ENCODE measurements at places on chromosomes 16 and 17. TPM values are rescaled to one million over a fixed set of nuclear protein-coding genes. Genes with fewer than 3 reads are reported as not detected.

DNA sequence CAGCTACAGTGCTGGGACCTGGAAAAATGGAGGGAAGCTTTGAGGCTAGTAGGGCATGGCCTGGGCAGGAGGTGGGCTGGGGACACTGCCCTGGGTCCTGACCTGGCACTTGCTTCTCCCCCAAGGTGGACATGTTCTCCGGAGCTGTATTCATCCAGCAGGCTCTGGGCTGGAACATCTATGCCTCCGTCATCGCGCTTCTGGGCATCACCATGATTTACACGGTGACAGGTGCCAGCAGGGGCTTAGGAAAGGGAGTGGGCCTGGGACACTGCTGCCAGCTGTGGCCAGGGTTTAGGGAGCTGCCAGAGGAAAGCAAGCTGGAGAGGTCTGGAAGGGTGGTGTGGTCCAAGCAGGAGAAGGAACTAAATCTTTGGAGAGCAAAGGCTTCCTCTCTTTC is 3.1 kb downstream of the SLC5A2 start:
- no peak for DNase-seq

GRCh38 chr16:9112166-9112843 is 20.9 kb downstream of the HAPSTR1 start:
- no peak for DNase-seq

GRCh38 chr16:70772493-70772892 is 28.5 kb downstream of the VAC14 start:
- no peak for DNase-seq

DNA sequence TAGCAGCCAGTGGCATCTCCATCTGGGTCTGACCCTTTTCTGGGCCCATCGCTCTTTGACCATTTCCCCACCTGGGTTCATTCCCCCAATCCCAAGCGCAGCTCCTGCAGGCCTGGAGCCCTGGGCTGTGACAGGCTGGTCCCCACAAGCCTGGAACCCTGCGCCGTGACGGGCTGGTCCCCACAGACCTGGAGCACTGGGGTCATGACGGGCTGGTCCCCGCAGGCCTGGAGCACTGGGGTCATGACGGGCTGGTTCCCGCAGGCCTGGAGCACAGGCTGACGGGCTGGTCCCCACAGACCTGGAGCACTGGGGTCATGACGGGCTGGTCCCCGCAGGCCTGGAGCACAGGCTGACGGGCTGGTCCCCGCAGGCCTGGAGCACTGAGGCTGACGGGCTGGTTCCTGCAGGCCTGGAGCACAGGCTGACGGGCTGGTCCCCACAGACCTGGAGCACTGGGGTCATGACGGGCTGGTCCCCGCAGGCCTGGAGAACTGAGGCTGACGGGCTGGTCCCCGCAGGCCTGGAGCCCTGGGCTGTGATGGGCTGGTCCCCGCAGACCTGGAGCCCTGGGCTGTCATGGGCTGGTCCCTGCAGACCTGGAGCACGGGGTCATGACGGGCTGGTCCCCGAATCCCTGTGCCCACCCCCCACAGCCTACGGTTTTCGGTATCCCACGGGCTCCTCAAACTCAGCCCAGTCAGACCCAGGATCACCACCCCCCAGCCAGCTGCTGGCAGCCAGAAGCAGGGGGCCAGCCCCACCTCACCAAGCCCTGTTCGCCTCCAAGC is 16.6 kb downstream of the TMC6 start:
- DNase-seq, result no peak

GRCh38 chr16:55832773-55833691 is at the start of gene CES1:
CES1 (minus strand) TSS chr16:55833096; CDS start chr16:55833055, 41 bp downstream.
- peak; percentile 91 for DNase-seq

DNA sequence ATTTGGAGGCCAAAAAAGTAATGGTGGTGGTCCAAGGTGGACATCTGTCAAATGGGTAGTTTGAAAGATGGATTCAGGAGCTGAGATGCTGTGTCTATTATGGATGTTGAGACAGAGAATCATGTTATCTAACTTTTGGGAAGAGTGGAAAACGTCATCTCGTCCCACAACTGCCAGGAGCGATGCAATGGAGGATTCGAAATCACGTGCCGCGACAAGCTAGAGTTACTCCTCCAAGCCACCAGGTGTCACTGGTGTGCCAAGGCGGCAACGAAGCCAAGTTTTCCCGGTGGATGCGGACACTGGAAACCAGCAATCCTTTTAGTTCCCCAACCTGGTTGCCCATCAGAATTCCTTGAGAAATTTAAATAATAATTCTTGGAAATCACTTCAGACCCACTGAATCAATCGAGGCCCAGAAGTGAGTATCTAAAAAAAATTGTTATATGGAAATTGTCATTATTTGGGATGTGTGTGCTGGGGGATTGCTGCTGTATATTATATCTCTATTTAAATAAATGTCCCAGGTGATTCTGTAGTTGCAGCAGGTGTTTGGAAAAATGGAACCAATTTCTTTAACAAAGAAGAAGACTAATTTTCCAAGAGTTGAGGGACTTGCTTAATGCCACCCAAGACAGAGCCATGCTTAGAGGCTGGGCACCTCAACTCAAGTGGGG is 206.1 kb downstream of the HAPSTR1 start:
- no peak for DNase-seq

DNA sequence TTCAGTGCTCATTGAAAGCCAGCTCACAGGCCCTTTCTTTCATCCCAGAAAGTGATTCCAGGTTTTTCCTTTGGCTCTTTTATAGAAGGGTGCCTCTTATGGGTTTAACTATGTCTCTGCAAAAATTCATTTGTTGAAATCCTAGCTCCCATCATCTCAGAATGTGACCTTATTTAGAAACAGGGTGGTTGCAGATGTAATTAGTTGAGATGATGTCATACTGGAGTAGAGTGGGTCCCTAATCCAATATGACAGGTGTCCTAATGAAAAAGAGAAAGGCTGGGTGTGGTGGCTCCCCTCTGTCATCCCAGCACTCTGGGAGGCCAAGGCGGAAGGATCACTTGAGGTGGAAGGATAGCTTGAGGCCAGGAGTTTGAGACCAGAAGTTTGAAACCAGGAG is 64.2 kb upstream of the FAM20A start:
- no peak for DNase-seq

DNA sequence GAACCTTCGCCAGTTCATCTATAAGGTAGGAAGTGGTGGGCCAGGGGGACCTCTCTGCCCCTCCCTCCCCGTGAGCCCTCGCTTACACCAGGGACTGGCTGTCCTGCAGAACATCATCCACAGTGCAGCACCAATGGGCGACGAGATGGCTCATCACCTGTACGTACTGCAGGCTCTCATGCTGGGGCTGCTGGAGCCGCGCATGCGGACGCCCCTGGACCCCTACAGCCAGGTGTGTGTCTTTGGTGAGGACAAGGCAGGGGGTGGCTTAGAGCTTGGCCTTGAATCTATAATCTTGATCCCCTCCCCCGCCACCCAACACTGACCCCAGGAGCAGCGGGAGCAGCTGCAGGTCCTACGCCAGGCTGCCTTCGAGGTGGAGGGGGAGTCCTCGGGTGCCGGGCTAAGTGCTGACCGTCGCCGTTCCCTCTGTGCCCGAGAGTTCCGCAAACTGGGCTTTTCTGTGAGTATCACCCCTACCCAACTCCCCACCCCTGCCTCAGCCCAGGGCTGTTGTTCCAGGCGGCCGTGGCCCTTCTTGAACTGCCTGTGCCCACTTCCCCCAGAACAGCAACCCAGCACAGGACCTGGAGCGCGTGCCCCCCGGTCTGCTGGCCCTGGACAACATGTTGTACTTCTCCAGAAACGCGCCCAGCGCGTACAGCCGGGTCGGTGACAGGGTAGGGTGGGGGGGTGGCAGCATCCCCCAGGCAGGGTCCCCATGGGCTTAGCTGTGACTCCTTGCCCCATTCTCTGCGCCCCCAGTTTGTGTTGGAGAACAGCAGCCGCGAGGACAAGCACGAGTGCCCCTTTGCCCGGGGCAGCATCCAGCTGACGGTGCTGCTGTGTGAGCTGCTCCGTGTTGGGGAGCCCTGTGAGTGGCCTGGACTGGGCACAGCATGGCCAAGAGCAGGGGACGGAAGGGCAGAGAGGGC is 2.7 kb downstream of the ELMO3 start:
- DNase-seq, result peak; percentile 67

DNA sequence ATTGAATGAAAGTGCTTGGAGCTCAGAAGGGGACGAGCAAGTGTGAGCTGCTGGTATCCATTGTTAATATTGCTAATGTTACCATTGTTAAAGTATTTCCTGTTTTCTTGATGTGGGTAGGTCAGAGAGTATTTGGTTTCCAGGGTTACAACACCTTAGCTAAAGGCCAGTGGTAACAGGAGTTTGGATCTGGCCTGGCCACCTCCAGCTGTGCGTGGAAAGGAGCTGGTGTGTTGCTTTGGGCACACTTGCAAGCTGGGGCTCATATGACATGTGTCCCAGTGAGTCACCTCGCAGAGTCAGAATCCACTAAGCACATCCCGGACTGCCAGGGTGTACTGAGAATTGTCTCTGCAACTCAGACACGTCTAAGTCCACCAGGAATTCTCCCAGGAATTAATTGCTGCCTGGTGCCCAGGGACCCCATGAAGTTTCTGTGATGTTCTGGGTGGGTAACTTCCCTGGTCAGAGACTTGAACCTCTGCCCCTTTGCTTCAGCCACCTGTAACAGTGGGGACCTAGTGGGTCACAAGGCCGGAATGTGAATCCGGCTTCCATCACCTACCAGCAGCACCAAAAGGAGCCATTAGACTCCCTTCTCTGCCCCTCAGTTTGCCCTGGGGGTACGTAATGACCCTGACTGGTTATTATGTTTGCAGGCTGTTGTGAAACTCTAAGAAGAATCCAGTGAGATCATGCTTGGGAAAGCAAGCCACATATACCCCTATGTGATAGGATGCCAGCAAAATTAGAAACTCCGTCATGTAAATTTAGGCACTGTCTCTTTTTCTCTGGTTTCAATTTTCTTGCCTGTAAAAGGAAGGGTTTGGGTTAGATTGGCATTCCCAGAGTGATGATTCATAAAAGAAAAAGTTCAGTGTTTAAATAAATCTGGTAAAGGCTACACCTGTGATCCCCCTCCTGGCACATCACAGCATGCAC is 12.8 kb downstream of the SLC6A2 start:
- no peak for DNase-seq

GRCh38 chr16:66696669-66697630 is at the start of gene CMTM4:
CMTM4 (minus strand) TSS chr16:66696743; CDS start chr16:66696525, 218 bp downstream.
- peak; percentile 98 for DNase-seq

The CPNE7 gene
- polyA plus RNA-seq, result 0.26 TPM

The SEC14L5 gene
- 0.26 TPM for polyA plus RNA-seq

The UTS2R gene
- 0.11 TPM for polyA plus RNA-seq

The SYT17 gene
- polyA plus RNA-seq, result 13.4 TPM

The KRTAP16-1 gene
- polyA plus RNA-seq, result not detected

The ZPBP2 gene
- polyA plus RNA-seq, result not detected
